T1000 (cell line): ENCODE measurements at places on chromosomes 5 and 9.
A peak's percentile ranks its signal among the peaks of the same experiment; 100 is the strongest.

- no peak for DNase-seq
Measured at GRCh38 chr5:61055434-61056006, 106.7 kb downstream of the SMIM15 start.

GRCh38 chr9:107894572-107895261, 405.1 kb upstream of the KLF4 start:
- DNase-seq: no peak

GRCh38 chr9:79011461-79011860, 560.3 kb upstream of the TLE4 start:
- no peak for DNase-seq

- DNase-seq: no peak
Measured at GRCh38 chr9:111527347-111527746, 2.4 kb downstream of the ZNF483 start.

DNA sequence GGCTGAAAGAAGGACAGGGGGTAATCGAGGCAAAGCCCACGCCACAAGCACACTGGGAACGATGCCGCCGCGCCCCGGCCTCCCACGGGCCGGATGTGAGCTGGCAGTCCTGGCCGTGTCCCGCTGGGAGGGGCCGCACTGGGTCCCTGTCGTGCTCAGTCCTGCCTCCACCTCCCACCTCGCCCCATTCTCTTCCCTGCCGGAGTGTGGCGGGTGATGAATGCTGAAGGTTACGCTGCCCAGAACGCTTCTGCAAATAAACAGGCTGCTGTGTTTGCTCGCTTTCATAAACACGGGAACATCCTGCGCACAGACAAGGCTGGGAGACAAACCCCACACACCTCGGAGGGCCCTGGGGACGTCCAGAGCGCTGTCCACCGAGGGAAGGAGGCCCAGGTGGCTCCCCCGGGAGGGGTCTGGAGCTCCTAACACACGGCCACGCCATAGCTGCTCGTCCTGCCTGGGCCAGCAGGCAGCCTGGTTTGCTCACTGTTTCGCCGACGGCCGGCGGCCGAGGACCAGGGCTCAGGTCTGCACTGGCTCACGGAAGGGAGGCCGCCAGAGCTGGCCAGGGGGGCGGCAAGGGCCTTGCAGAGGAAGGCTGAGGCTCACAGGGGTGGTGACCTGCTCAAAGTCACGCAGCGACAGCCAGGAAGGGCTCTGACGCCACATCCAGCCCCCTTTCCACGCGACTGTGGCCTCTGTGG, 2.3 kb downstream of the DNLZ start:
- no peak for DNase-seq

- peak; percentile 27 for DNase-seq
Measured at GRCh38 chr9:109903515-109904138, 123.6 kb downstream of the PALM2AKAP2 start.

GRCh38 chr5:169201597-169201996, 99.3 kb downstream of the SLIT3 start:
- DNase-seq: no peak

- DNase-seq: no peak
Measured at GRCh38 chr9:34628656-34629490, at the start of gene ARID3C. Gene ARID3C (minus strand): TSS chr9:34629066. CDS start chr9:34628014, 1,052 bp downstream.

GRCh38 chr9:134554373-134555093, 87.1 kb upstream of the COL5A1 start:
- no peak for DNase-seq

DNA sequence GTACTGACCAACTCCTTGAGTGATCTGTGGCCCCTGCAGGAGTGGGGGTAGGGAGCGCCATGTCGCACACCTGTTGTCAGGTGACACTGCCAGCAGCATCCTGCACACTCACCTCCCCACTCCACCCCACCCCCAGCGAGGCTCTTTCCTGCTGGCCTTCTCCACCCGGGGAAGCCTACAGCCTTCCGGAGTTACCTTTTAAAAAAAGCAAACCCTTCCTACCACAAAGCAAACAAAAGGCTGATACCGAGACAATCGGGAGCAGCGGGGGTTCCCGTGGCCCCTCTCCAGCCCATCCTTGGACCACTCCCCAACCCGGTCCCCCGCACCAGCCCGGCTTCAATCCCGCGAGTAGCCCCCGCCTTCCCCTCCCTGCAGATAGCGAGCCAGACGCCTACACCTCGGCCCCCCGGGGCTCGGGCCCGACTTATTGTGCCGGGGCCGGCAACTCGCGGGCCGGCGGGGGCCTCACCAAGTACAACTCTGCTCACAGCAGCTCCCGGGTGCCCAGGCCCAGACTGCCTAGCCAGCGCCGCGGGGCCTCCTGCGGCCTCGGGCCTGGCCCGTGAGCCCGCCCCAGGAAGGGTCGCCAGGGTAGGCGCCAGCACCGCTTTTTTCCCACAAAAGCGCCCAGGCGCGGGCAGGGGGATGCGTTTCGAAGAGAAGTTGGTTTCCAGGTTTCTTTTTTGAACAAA, 724 bp downstream of the MACROH2A1 start:
- DNase-seq: no peak

GRCh38 chr5:4374866-4375265, 765.3 kb upstream of the ADAMTS16 start:
- DNase-seq: no peak

- DNase-seq: peak; percentile 48
Measured at GRCh38 chr9:124256517-124257069, 1.2 kb upstream of the NEK6 start.

DNA sequence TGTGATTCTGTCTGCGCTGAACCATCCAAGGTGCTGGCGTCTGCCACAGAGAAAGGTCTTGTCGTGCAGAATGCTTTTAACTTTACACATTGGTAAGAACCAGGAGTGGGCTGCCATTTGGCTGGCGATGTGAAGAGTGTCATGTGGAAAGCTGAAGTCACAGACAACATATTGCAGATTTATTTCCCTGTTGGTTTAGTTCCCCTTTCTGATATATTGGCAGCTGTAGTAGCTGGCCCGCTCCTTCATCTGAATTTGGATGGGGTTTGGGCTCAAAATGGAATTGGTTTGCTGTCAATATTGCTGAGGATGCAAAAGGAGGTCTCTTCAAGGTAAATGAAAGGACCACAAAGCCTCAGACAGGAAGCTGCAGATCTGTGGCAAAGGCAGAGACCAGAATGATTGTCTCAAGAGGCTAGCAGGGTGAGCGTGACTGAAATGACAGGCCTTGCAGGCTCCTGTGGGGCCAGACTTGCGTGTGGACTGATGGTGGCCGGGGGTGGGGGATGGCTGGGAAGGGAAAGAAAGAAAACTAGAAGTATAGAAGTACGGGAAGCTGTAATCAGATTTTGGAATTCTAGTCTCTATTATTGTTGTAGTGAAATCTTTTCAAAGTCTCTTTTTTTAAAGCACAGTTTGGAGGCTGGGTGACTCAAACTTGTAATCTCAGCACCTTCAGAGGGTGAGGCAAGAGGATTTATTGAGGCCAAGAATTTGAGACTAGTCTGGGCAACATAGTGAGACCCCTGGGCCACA, 25.1 kb upstream of the CD180 start:
- no peak for DNase-seq

- no peak for DNase-seq
Measured at GRCh38 chr5:76576996-76577395, 46.2 kb downstream of the F2RL2 start.

DNA sequence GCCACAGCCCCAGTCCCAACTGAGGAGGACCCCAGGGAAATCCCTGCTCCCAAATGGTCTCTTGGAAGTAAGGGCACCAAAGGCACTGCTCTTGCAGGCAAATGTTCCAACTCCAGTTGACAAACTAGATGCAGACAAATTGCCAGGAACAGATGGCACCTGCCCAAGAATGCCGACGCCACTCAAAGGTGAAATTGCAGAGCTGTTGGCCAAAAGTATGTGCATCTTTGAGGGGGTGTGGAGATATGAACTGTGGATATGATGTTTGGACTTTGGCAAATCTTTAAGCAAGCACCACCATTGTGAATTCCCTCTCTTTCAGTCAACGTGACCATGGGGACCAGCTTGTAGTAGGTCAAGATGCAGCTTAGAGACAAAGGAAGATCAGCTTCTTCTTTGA, 12.0 kb upstream of the CPLX2 start:
- DNase-seq: no peak

DNA sequence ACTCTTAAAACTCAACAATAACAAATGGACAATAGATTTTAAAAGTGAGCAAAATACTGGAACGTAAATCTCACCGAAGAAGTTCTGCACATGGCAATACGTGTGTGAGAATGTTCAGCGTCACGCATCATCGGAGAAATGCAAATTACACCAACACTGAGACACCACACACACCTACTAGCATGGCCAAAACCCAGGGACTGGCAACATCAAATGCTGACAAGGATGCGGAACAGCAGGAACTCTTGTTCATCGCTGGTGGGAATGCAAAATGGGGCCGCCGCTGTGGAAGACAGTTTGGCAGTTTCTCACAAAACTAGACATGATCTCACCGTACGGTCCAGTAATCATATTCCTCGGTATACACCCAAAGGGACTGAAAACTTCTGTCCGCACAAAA, 21.6 kb upstream of the CLPTM1L start:
- no peak for DNase-seq

DNA sequence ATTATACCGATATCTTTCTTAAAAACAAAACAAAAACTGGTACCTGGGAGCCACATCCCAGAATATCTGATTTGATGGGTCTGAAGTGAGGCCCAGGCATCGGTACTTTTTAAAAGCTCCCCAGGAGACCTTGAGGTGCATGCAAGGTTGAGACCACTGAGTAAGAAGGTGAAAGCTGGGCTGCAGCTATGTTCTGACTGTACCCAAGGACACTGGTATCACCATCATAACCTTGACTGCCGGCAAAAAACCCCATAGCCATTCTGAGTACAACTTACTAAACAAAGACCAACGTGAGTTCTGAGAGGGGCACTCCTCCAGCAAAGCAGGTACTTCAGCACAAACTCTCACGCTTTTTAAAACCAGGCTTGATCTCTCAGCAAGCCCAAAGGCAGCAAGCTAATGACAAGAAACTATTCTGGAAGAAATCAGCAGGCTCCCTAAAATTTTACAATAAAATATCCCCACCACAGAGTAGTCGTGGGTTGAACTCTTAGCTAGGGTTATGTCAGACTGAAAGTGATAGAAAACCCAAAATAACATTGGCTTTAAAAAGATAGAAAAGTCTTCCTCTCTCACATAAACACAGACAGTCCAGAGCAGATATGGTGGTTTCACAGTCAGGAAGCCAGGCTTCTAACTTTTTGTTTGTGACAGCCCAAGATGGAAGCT, 263.9 kb downstream of the SAXO1 start:
- DNase-seq: no peak

DNA sequence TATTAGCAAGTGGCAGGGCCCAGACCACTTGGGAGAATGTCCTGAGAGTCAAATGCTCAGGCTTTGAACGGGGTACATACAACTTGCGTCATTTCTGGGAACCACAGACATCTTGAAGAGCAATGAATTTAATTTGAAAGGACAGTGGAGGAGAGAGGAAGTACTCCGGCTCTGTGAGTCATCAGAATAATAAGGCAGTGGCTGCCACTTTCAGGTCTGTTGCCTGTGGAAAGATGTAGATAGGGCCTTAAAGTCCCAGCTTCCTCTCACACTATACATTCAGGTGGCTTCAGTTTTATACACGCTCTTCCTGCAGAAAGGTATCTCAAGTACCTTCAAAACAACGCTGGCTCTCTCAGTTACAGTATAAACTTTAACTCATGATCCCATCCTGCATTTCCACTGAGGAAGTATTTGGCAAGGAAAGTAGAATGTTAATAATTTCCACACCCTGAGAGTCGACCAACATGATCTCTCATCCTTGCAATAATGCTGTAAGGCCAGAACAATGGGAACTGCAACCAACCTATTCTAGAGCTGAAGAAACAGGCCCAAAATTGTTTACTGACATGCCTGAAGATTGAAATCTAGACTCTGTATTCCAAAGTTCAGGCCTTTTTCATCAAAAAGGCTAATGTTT, 6.8 kb upstream of the PRUNE2 start:
- DNase-seq: no peak

DNA sequence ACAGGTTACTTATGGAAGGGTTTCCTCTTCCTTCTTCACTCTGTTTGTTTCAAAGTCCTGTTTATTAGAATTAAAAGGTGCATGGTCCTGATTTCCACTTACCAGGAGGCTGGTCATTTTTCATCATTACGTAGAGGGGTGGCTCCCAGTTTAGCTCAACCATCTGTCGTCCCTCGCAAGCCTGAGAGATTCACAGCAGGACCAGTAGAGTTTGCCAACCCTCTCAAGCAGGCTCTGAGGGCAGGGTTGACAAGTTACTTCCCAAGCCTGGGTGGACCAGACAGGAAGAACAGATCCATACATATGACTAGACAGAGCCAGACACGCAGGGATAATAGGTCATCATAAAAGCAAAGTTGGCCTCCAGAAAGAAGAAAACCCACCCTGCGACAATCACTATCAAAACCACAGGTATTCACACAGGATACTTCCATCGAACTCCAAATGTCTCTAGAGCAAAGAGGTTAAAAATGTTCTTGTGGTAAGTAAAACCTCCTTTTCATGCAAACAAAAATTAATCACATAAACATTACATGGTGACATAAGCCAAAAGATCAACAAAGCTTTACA, 151.9 kb downstream of the ELAVL2 start:
- no peak for DNase-seq

DNA sequence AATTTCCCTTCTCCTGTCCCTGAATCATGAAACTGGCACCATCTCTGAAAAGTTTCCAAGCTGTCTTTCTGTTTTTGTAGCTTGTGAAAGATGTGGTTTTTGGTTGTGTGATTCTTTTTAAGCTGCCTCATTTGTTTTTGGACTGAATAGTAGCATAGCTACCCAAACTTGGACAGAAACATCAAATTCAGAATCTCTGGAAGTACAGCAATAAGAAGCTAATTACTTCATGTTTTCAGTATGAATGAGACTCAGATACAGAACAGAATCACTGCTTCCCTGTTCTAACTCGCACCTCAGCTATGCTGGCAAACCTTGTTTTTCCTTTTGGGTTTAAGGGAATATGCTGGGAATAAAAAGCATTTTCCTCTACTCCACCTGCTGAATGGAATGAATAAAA, 101.0 kb downstream of the FGF1 start:
- DNase-seq: no peak

GRCh38 chr5:68405026-68405684, 189.6 kb downstream of the PIK3R1 start:
- no peak for DNase-seq

- DNase-seq: no peak
Measured at GRCh38 chr9:117103438-117104110, 311.3 kb downstream of the ASTN2 start.

DNA sequence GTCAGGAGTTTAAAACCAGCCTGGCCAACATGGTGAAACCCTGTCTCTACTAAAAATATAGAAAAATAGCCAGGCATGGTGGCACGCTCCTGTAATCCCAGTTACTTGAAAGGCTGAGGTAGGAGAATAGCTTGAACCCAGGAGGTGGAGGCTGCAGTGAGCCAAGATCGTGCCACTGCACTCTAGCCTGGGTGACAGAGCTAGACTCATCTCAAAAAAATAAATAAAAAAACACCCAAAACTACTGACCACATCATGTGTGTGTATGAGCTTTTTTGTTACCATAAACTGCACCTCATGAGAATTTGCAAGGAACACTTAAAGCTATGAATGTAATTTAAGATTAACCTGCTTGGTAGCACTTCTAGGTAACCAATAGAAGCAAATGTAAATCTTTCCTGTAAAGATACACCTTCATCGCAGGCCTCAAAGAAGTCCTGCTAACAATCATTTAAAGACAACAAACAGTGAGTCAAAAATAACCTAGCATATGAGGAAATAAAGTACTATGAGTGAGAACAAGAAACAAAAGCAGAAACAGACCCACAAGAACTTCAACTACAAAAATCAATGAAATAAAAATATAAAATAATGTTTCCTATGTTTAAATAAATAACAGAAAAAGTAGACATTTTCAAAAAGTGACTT, 13.0 kb downstream of the SLC38A9 start:
- DNase-seq: no peak
